HuH-7 (cell line): ENCODE measurements at places on chromosomes 12 and 14.

DNA sequence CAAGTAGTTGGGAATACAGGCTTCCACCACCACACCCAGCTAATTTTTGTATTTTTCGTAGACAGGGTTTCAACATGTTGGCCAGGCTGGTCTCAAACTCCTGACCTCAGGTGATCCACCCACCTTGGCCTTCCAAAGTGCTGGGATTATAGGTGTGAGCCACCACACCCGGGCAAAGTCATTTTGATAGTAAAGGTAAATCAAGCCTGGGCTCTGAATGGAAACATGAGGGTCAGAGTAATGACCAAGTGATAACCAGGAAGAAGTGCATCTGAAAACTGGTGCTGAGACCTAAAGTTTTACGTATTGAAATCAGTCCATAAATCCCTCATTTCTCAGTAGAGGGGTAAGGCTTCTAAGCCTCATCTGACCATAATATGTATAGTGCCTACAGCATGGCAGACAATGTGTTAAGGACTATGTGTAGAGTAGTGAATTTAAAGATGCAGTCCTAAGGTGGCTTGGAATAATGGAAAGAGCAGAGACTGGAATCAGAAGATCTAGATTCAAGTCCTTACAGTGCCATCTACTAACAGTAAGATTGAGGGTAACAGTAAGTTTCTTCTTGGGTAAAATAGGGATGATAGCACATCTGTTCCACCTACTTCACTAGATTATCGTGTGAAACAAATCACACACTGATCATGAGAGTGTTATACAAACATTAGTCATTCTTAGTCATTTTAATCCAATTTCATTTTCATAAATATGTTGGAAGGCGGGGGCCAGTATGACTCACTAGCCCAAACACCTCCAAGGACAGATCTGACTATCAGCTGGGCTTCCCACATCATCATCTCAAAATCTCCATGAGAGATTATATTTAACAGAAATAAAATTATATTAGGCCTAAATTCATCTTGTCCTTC, 11.2 kb downstream of the MAP4K5 start:
- DNase-seq: no peak

DNA sequence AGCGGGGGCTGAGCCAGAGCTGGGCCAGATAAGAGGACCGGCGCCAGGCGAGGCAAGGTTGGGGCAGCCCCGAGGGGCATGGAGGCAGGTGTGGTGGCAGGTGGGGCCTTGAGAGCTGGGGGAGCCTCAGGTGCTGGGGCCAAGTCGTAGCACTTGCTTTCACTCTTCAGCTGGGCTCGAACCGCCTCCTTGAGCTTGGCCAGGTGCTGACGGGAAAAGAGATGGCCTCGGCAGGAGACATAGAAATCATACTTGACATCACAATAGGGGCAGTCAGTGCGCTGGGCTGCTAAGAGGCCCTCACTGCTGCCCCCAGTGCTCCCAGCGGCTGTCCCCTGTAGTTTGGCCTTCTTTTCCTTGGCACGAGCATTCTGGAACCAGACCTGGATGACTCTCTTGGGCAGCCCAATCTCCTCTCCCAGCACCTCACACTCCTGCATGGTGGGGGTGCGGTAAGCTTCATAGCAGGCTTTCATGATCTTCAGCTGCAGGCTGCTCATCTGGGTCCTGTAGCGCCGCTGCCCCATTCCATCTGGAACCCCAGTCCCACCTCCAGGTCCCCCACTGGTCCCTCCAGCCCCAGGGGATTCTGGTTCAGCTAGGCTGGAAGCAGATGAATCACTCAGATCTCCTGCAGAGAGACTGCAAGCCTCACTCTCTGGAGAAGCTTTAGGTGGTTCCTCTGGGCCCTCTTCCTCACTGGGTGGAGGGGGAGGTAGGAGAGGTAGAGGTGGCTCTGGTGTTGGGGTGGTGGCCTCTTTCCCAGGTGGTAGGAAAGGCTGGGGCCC, 28.1 kb downstream of the ZFHX2 start:
- no peak for DNase-seq

DNA sequence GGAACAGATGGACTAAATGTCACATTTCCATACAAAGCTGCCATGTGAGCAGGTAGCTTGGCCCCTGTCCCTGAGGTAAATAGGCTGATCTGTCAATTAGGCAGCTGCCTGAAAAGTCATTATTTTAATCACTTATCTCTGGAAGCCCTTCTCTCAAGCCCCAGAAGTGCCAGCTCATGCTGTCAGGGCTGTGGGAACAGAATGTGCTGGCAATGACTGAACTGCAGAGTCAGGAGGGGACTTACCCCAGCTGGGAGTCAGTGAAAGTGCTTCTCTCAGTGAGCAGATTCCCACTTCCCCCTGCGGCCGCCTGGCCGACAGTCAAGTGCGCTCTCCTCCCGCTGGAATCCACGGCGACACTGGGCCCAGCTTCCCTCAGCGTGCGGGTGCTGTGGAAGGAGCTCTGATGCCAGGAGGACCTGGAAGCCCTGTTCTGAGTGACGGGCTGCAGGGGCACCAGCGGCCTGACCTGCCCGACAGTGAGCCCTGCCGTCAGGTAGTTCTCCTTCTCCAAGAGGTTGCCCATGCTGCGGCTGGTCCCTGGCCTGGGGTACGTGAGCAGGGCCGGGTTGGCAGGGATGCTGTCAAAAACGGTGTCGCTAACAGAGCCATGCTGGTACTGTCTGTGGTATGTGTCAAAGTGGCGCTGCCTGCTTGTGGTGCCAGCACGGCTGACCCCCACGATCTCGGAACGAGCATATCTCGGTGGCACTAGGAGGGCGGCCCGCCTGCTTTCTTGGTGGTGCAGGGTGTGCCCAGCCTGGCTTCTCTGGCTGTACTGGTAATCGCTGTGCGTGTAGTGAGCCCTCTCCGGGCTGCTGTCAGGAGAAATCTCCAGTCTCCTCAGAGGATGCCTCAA, 18.7 kb downstream of the PKP2 start:
- no peak for DNase-seq

- no peak for DNase-seq
These were observed 53.8 kb upstream of the USP44 start for GRCh38 chr12:95605087-95605486.

DNA sequence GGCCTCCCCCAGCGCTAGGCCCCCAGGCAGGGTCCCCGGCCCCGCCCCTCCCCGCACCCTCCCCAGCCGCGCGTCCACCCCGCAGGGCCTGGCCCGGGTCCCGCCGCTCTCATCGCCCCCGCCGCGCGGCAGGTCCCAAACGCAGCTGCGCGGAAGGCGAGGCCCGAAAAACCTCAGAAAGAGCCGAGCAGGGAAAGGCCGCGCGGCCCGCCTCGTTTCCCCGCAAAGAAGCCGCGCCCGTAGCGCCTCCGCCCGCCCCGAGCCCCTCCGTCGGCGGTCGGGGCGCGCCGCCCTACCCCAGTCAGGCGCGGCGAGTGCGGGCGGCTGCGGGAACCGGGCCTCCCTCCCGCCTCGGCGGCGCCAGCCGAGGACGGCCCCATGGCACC, 324 bp downstream of the POLE start:
- DNase-seq: no peak

DNA sequence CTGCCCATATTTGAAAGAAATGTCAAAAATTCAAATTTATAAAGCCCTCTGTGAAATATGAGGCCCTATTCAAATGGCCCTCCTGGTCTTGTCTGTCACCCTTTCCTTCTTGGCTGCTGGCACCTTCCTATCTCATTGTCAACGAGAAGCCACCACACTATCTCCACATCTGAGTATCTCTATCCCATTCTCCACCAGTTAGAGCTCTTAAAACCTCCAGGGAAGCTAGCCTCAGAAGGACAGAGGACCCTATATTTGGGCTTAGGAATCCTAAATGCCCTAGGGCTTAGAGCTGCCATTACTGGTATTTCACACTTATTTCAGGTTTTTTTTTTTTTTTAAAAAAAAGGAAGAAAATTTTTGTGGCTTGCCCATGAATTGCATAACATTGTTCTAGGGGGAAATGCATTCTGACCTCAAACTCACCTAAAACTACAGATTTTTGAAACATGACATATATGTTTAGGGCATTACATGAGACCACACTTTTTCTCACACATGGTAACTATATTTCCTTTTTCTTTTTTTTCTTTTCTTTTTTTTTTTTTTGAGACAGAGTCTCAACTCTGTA, 25.0 kb downstream of the SLC25A21 start:
- no peak for DNase-seq

- no peak for DNase-seq
These were observed 506.9 kb downstream of the FOXG1 start for GRCh38 chr14:29273513-29273912.

- DNase-seq: no peak
These were observed 60.9 kb downstream of the MYF5 start for GRCh38 chr12:80777587-80777986.

- no peak for DNase-seq
These were observed 18.1 kb downstream of the FAM186B start for GRCh38 chr12:49587174-49587908.

GRCh38 chr14:93723001-93723400, 65.3 kb downstream of the PRIMA1 start:
- DNase-seq: no peak

GRCh38 chr14:86540636-86541247, 1010.8 kb downstream of the FLRT2 start:
- no peak for DNase-seq

DNA sequence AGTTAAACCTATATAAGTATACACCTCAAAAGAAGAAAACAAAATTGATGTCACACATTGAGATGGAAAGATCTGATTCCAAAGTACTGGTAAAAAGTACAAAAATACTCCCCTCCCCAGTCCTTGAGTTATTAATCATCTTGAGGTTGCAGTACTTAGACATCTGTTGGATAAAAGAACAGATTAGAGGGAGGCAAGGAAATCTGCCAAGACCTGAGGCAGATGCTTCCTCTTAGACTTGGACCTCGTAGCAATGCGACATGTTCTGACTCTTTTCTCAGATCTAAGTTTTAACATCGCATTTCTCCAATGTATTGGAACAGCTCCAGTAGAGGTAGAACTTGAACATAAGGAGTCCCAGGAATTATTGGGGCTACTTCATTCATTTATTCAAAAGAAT, 187.9 kb upstream of the GRIN2B start:
- DNase-seq: no peak
